ENCODE measurements at places on chromosomes 12 and 14.

DNA sequence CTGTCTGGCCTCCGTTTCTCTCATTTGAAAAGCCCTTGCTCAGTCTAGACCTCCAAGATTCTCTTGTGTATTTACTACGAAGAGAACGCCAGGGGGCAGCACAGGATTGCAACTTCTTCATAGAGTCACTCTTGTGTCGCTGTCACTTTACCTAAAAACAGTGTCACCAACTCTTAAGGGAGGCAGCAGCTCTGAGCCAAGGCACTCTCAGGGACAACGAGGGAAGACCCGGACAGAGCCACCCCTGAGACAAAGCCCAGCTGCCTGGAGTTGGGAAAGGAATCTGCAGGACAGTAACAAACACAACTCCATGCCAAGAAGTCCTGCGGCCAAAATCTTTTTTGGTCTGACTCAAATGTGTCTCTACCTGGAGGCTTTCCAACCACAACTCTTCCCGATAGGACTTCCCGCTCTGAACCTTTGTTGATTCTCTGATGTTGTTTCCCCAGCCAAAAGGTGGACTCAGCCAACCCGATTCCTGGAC, 9.6 kb upstream of the RPAP3 start:
- DNase-seq, result peak; percentile 84

DNA sequence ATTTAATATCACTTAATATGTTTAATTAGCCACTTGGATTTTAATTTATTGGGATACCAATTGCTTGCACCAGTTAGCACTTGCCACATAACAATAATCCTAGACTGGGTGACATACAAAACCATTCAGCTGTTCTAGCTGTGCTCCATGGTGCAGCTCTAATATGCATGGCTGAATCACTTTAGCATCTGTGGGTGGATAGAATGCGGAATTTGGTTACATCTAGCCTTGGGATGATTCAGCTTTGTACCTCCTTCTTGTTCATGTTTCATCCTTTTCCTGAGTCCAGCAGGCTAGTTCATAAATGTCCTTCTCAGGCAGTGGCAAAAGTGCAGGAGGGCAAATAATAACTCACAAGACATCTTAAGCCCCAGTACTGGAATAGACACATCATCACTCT, 1263.0 kb downstream of the LRFN5 start:
- no peak for DNase-seq

- DNase-seq, result no peak
Measured at GRCh38 chr14:80628547-80628946, 313.0 kb downstream of the CEP128 start.

DNA sequence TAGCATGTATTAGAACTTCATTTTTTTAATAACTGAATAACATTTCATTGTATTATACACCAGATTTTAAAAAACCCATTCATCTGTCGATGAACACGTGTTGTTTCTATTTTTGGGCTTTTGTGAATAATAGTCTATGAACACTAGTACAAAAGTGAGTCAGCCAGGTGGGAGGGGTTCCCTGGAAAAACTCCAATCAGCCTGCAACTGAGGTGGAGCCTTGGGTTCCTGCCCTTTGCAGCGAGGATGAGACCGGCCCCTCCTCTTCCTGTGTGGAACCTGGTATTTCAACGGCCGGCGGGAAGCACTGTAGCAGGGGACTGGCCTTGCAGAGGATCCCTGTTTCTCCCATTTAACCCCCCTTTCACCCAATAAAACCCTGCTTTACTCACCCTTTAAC, 56.1 kb downstream of the LMNTD1 start:
- DNase-seq, result no peak

All from CD4-positive, alpha-beta T cell treated with Interleukin-10 for 1 hour (primary cell).